ENCODE measurements at places on chromosomes 3 and 15.

GRCh38 chr3:33962396-33962795, 164.0 kb downstream of the PDCD6IP start:
- no peak for DNase-seq

GRCh38 chr3:29976871-29977270, 629.5 kb upstream of the TGFBR2 start:
- DNase-seq: no peak

DNA sequence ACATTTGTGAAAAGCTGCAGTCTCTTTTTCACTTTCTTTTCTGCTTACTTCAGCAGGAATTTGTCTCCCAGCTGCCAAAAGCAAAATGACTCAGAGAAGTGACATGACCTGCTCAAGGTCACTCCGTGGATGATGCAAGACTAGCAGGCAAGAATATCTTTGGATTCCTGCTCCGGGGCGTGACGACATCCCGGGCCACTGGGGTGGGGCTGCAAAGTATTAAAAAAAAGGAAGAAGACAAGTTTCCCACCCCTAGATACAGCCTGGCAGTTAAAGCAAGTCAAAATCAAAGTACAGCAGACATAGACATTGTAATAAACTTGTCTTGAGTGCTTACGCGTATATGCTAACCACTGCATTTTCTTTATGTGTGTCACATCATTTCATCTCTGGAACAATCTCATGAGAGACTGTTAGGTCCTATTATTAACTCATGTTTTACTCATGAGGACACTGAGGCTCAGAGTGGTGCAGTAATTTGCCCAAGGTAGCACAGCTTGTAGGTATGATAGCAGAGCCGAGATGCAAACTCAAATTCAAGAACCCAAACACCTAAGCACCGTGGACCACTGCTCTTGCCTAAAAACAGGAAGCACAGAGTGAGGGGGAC, 485.2 kb upstream of the PROK2 start:
- DNase-seq: no peak

DNA sequence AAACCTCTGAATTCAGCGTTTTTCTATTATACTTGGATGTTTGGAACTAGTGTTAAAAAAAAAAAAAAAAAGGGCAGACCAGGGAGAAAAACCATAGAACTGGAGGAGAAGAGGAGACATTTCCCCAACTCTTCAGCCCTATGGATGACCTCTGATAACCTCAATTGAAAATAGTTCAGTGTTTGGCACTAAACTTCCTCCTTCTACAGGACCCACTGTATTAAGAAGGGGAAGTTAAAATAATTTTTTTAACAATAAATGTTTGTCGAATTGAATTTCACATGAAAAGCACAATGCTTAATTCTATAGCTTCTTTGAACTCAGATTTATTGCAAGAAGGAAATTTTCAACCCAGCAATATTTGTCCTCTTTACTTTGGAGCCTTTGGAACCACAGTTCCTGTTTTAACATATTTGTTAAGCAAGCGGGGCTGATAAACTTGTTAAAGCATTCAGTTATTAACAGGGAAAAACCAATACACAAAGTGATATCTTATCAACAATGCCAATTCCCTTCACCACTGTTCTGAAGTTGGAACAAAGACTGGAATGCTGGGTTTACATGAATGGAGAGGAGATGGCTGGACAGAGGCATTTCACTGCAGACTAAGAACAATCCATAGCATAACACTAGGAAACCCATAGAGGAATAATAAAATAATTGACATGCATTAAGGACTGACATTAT, 3.1 kb upstream of the A4GNT start:
- no peak for DNase-seq

GRCh38 chr3:141094790-141095545, 43.8 kb downstream of the SPSB4 start:
- no peak for DNase-seq

DNA sequence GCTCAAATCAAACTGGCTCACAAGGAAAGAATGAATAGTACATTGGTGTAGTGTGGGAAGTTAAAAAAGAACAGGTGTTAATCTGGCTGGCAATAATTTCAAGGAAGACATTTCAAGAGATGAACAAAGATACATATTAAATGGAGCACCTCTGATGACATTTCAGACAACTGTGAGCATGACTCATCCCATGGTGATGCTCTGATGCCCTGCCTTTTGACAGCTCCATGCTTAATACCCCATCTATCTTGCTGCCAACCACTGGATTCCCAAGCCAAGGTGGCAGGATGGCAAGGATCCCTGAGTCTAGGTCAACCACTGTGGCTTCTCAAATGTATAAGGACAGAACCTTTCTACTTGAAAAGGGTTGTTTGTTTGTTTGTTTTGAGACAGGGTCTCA, 29.3 kb downstream of the LRRC2 start:
- DNase-seq: no peak

GRCh38 chr15:42456971-42457370, 34.0 kb downstream of the ZNF106 start:
- no peak for DNase-seq

DNA sequence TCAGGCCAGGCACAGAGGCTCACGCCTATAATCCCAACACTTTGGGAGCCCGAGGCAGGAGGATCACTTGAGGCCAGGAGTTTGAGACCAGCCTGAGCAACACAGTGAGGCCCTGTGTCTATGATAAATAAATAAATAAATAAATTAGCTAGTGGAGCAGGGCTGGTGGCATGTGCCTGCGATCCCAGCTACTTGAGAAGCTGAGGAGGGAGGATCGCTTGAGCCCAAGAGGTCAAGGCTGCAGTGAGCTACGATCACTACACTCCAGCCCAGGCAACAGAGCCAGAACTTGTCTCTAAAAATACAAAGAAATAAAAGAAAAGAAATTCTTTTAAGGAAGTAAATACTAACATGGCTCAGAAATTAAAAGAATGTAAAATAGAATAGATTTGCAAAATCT, 91.8 kb downstream of the LIPC start:
- no peak for DNase-seq

DNA sequence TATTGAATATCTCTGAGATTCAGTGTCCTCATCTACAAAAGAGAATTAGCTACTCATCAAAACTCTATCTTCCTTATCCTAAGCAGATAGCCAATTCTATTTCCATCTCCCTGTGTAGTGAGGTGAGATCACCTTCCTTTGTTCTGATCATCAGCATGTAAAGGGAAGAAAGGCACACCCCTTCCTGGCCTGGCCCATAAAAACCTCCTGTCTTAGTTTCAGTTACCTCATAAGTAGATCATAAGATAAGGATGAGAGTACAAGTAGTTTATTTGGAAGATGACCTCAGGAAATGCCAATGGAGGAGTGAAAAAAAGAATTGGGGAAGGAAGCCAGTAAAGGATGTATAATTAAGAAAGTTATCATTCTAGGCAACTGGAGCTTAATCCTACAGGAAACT, 114.5 kb upstream of the GADL1 start:
- no peak for DNase-seq

- no peak for DNase-seq
Observed at GRCh38 chr3:3053974-3054373, 56.2 kb downstream of the IL5RA start.

- DNase-seq: no peak
Observed at GRCh38 chr3:139319428-139320402, 24.1 kb upstream of the MRPS22 start.

- DNase-seq: no peak
Observed at GRCh38 chr3:106957029-106957428, 420.2 kb upstream of the CCDC54 start.

Measured in activated naive CD8-positive, alpha-beta T cell treated with anti-CD3 and anti-CD28 coated beads, Interleukin-2, amount 50 U/mL, for 16 hours (primary cell).